ENCODE measurements at places on chromosomes 12 and 14. TPM values are rescaled to one million over a fixed set of nuclear protein-coding genes. Genes with fewer than 3 reads are reported as not detected.

CCDC177 gene
- polyA plus RNA-seq: not detected

DYRK2 gene
- 8.2 TPM for polyA plus RNA-seq

LRRC43 gene
- 1.5 TPM for polyA plus RNA-seq

TAS2R13 gene
- not detected for polyA plus RNA-seq

GPR132 gene
- not detected for polyA plus RNA-seq

TMEM132C gene
- not detected for polyA plus RNA-seq

TSHR gene
- not detected for polyA plus RNA-seq

TARBP2 gene
- polyA plus RNA-seq: 32.1 TPM

All from GM23248 (cell line).